HT-29 (cell line): ENCODE measurements at places on chromosomes 12 and 14.

- DNase-seq: no peak
Observed at GRCh38 chr14:73686901-73687300, 27.3 kb downstream of the PNMA1 start.

DNA sequence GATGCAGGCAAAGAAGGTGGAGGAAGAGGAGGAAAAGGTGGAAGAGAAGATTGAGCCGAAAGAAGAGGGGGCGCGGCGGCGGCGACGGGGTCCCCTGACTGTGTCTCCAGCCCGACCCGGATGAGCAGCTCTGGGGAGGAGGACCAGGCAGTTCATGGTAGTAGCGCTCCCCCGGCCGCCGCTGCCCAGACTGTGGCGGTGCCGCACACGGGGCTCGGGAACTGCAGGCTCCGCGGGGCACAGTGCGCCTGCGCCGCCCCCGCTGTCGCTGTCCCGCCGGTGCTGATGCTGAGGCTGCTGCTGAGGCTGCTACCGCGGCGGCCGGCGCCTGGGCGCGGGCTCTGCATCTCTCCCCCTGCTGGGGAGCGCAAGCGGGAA is at the start of gene KCNH5:
Gene KCNH5, minus strand, starts transcription at position 225 of the 378 bp plus-strand sequence. CDS start 272 bp downstream, outside the sequence.
- DNase-seq: no peak

- no peak for DNase-seq
Observed at GRCh38 chr14:39582028-39582654, 149.9 kb upstream of the FBXO33 start.

GRCh38 chr12:130827432-130827831 is 11.6 kb downstream of the STX2 start:
- no peak for DNase-seq

GRCh38 chr12:32312049-32312670 is 87.2 kb upstream of the FGD4 start:
- peak; percentile 71 for DNase-seq

DNA sequence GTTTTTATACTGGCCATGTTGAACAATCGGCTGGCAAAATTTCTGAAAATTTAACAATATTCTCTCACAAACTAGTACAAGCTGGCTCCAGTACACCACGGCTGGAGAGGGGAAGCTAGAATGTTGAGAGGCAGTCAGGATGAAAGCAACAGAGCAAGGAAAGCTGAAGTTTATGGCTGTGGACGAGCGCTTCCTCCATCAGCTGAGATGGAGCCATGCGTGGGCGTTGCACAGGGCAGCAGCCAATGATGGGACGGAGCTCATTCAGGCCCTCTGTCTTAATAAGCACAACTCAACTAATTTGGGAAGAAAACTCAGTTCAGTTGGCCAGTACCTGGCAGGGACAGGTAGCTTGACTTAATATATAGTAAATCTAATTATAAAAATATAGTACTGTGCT is 14.1 kb upstream of the DCP1B start:
- DNase-seq: no peak

DNA sequence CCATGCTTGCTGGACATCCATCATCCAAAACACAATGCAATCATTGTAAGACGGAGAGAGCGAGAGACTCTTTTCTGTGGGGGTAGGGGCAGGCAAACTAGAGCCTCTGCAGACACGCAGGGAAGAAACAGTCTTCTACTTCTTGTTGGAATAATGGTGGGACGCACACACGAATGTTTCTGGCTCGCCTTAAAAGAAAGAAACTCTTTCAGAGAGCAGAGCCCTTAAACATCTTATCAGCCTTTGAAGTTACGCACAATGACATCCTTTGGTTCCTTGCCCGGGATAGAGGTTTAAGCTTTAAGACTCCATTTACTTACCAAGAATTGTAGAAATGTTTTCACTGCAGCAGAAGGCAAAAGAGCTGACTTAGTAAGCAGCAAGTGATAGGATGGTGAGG is 133.8 kb upstream of the FOXN3 start:
- no peak for DNase-seq

- no peak for DNase-seq
Observed at GRCh38 chr14:67571991-67572323, 28.1 kb downstream of the PIGH start.

- no peak for DNase-seq
Observed at GRCh38 chr14:36738269-36738668, 76.6 kb downstream of the PAX9 start.

GRCh38 chr14:87097015-87097414 is 896.0 kb downstream of the GALC start:
- DNase-seq: no peak

GRCh38 chr12:101700299-101700820 is 2.9 kb downstream of the CHPT1 start:
- DNase-seq: no peak

DNA sequence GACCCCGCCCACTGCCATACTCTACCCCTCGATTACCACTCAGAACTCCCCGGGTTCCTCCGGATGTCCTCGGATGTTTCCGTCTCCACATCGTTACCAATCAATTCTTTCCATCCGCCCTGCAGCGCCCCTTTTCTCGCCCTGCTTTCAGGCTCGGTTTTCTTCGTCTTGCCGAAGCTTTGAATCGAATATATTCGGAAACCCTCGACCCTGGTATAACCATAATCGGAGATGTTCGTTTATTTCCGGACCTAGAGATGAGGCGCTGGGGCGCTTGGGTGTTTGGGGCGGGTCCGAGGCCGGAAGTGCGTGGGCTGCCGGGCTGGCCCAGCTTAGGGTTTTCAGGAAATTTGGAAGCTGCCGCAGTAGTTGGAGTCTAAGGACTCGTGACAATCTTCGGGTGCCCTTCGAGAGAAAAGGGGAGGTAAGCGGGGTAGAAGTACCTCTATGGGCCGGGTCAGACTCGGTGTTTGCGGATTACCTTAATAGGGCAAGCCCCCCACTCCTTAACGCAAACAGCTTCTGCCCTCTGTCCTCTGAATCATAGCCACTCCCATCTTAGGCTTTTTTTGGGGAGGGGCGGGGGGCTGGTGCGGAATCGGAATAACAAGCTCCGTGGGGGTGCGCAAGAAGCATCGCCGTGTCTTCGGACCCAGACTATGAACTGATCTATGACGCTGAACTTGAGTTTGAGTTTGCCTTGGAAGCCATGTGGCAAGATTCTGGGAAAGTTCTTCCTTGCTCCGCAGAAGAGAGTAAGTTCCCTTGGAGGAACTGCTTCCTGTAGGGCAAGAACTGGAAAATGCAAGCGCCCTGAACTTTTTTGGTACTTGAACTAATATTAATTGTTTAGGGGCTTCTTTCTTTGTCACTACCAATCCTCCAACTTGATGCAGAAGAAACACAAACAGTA is at the start of gene C14orf119:
Gene C14orf119, plus strand, starts transcription at position 310 of the 913 bp plus-strand sequence. CDS start 2,154 bp downstream, outside the sequence.
- peak; percentile 97 for DNase-seq
